HuH-7.5 (cell line): ENCODE measurements at places on chromosomes 3 and 15.

GRCh38 chr3:174466471-174467054, 392.6 kb upstream of the NAALADL2 start:
- no peak for DNase-seq

DNA sequence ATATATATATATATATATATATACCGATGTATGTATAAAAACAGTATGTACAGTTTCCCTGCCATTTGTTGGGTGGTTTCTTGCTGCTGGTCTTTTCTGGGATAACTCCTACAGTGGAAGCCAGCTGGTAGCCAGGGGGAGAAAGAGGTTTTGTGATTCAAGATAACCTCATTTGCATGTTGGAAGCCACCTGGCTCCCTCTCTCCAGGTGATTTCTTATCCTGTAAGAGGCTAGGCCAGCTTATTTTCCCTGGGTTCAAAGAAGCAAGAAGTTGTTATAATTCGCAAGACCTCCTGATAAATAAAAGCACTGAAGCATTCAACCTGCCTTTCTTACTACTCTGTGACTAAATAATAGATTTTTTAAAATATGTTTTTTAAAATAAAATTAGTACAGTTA, 443.3 kb downstream of the VGLL3 start:
- DNase-seq = no peak

GRCh38 chr3:127151992-127152650, 40.8 kb upstream of the PRR23E start:
- DNase-seq = no peak

DNA sequence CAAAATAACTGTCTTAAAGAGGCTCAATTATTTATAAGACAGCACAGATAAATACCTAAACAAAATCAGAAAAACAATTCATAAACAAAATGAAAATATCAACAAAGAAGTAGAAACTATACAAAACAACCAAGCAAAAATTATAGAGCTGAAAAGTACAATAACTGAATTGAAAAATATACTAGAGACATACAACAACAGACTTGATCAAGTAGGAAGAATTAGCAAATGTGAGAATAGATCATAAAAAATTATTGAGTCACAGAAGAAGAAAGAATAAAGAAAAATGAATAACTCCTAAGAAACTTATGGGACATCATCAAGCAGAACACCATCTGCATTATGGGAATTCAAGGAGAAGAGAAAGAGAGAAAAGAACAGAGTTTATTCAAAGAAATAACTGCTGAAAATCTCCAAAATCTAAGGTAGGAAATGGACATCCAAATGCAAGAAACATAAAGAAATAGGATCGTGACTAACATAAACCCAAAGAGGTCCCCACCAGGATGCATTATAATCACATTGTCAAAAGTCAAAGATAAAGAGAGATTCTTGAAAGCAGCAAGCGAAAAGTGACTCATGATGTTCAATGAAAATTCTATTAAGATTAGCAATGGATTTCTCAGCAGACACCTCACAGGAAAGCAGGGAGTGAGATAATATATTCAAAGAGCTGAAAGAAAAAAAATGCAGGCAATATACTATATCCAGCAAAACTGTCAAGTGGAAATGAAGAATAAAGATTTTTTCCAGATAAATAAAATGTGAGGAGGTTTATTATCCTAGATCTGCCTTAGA, 85.9 kb downstream of the DCLK3 start:
- no peak for DNase-seq

DNA sequence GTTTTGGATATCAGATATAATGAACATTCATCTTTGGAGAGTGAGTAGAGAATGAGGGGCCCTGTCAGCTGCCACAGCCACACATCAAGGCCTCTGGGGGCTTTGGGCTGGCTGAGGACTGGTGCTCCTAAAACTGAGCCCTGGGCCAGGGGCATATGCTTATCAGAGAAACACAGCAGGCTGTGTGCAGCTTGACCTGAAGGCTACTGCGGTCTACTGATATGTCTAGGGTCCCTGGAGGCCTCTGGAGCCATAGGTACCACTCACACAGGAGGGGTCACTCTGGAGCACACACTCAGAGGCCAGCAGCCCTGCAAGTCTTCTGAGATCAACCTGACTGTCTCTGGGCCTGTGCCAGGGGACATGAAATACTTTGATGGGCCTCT, 7.6 kb downstream of the TF start:
- DNase-seq = no peak

GRCh38 chr3:48018841-48019240, 2.6 kb upstream of the MAP4 start:
- no peak for DNase-seq

DNA sequence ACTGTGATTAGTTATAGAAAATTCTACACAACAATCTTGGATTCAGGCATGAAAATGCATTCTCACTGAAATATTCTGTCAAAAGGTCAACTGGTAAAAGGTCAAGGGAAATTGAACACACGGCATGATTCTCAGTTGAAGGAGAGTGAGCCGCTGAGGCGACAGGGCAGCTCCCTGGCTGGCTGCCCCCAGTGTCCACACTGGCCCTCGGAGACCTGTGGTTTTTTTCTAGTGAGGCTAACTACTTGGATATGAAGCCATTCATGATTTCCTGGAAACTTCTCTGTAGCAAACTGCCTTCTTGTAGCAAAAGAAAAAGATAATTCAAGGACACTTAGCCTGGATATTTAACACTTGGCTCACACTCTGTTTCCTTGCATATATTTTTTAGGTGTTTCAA, 37.2 kb downstream of the AADACL2 start:
- DNase-seq = peak; percentile 9

- no peak for DNase-seq
Observed at GRCh38 chr15:89168316-89168833, 53.0 kb downstream of the RLBP1 start.

GRCh38 chr3:113174801-113175485, 36.4 kb upstream of the BOC start:
- DNase-seq = no peak
